ENCODE measurements at places on chromosomes 7 and 10. TPM values are rescaled to one million over a fixed set of nuclear protein-coding genes. Genes with fewer than 3 reads are reported as not detected.

GRCh38 chr10:78577712-78578111 is 491.1 kb upstream of the ZMIZ1 start:
- H3K36me3 ChIP-seq: no peaks in the 10 kb centered on the region
- H3K4me1 ChIP-seq: no peaks in the 10 kb centered on the region
- no peaks in the 10 kb centered on the region for H3K27me3 ChIP-seq
- no peak overlapping the region for H3K4me3 ChIP-seq
- no peak overlapping the region for H3K27ac ChIP-seq
- no peak for DNase-seq

GRCh38 chr10:93277360-93277759 is 203.7 kb downstream of the CYP26A1 start:
- no peak overlapping the region for H3K4me3 ChIP-seq
- H3K27me3 ChIP-seq: no peaks in the 10 kb centered on the region
- DNase-seq: no peak
- no peak overlapping the region for H3K27ac ChIP-seq
- no peaks in the 10 kb centered on the region for H3K36me3 ChIP-seq

- H3K27ac ChIP-seq: peak overlapping the region; percentile 52
- H3K4me3 ChIP-seq: no peak overlapping the region
- no peaks in the 10 kb centered on the region for H3K36me3 ChIP-seq
- DNase-seq: no peak
- H3K4me1 ChIP-seq: peaks cover 93% of the 10 kb centered on the region
- H3K27me3 ChIP-seq: no peaks in the 10 kb centered on the region
These were observed 14.6 kb downstream of the ITGB1 start for GRCh38 chr10:32943395-32943794.

GRCh38 chr10:104255311-104255981 is 754 bp downstream of the GSTO1 start:
- no peak for DNase-seq
- peak overlapping the region; percentile 99 for H3K27ac ChIP-seq

DNA sequence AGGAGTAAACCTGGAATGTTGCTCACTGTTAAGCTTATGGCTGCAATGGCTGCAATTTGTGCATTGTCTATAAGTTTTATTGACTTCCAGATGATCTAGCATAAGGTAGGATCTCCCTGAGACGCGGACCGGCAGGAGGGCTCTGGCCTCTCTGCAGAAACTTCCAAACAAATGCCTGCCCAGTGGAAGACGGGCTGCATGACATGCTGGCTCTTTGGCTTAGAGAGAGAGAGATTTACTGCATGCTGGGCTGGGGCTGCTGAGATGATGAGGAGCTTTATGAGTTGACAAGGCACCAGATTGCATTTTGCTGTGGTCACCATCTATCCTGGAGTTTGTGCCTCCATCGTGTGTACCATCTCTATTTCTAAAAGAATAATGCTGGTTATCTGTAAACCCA is 193.2 kb downstream of the GALNT17 start:
- DNase-seq: no peak
- H3K4me1 ChIP-seq: no peaks in the 10 kb centered on the region
- no peak overlapping the region for H3K4me3 ChIP-seq
- H3K27me3 ChIP-seq: no peaks in the 10 kb centered on the region
- no peak overlapping the region for H3K27ac ChIP-seq
- no peaks in the 10 kb centered on the region for H3K36me3 ChIP-seq

DNA sequence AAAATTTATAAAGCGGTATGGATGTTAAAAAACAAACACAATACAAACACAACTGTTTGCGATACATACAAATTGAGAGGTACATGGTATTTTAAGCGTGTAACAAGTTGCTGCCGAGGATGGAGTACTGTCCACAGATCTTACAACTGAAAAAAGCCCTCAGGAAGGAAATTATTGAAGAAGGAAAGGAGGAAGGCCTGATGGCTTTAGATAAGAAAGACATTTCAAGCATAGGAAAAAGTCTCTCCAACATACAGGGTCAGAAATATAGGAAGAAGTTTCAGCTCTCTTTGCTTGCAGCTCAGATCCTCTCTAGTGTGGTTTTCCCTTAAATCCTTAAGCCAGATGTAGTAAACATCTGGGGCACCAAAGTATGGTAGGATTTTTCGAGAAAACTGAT is 25.0 kb downstream of the RBM28 start:
- peaks cover 100% of the 10 kb centered on the region for H3K36me3 ChIP-seq
- H3K4me1 ChIP-seq: peaks cover 12% of the 10 kb centered on the region
- DNase-seq: no peak
- H3K27ac ChIP-seq: no peak overlapping the region
- no peaks in the 10 kb centered on the region for H3K27me3 ChIP-seq

Gene RUFY2
- total RNA-seq: 25.4 TPM

DNA sequence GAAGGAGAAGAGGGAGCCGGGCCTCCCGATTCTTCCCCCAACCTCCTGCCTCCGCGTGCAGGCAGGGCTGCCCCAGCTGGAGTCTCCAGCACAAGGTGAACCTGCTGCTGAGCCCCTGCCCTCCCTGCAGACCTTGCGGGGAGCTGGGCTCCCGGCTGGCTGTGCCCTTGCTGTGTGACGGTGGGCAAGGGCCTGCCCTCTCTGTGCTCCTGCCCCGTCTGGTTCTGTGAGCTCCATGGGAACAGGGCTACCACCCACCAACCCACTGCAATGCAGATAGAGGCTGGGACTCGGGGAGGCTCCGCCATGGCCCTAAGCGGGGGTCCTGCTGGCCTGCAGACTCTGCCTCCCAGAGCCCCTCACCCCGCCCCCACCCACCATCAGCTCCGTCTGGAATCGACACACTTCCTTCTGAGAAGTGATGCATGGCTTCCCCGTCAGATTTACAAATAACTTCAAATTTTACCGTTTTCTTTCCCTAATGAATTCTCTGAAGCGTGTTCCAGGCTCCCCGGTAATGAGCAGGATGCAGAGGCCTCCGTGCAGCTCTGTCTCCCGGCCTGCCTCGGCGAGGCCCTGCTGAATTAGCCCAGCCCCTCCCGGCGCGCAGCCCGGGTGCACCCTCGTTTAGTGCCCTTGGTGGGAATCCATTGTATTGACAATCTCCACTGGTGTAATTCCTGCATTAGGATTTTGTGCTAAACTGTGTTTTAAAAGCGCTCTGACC is 111.0 kb downstream of the MICALL2 start:
- no peak overlapping the region for H3K4me3 ChIP-seq
- no peak overlapping the region for H3K27ac ChIP-seq
- no peak for DNase-seq
- no peaks in the 10 kb centered on the region for H3K4me1 ChIP-seq
- H3K27me3 ChIP-seq: no peaks in the 10 kb centered on the region

DNA sequence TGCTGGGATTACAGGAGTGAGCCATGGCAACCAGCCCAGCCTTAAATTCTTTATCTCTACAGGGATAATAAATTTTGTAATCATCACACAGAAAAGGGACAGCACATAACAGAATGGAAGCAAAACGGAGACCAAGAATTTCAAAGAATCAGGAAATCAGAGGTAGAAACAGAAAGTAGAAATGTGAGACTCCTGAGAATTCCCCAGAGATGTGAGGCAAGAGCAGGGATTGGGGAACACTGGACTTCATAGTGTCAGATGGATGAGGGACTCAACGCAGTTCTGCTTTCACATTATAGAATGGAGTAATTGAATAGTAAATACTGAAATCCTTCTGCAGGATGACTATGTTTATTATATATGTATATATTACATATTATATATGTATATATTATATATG is 52.5 kb upstream of the MPP7 start:
- H3K4me1 ChIP-seq: no peaks in the 10 kb centered on the region
- DNase-seq: no peak
- H3K36me3 ChIP-seq: no peaks in the 10 kb centered on the region
- H3K4me3 ChIP-seq: no peak overlapping the region

- no peak overlapping the region for H3K27ac ChIP-seq
- H3K4me1 ChIP-seq: peaks cover 5% of the 10 kb centered on the region
- no peak overlapping the region for H3K4me3 ChIP-seq
- no peaks in the 10 kb centered on the region for H3K27me3 ChIP-seq
- no peak for DNase-seq
These were observed 29.9 kb upstream of the RAPGEF5 start for GRCh38 chr7:22386865-22387264.

Gene TMEM176B
- total RNA-seq: 3.3 TPM

DNA sequence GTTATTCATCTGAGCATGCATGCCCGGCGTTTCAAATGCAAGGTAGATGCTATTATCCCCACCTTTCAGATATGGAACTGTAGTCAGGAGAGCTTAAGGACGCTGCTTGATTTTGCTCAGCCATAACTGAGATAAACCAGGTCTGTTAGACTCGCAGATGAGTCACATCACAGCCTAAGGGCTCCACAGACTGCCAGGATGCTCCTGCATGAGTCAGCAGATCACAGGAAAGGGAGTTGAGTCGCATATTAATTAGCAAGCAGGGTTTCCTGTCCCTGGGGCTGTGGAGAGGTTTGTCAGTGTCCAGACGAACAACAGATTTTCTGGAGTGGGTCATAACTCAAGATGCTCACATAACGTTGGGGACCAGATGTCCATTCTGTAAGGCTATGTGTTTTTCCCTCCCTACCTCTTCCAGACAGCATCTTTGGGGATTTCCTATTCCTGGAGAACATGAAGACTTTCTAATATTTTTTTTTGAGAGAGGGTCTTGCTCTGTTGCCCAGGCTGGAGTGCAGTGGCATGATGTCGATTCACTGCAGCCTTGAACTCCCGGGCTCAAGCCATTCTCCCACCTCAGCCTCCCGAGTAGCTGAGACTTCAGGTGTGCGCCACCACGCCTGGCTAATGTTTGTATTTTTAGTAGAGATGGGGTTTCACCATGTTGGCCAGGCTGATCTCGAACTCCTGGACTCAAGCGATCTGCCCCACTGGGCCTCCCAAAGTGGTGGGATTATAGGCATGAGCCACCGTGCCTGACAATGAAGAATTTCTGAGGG is 36.7 kb downstream of the PFKFB3 start:
- DNase-seq: no peak
- H3K27me3 ChIP-seq: no peaks in the 10 kb centered on the region
- H3K36me3 ChIP-seq: peaks cover 5% of the 10 kb centered on the region
- no peak overlapping the region for H3K4me3 ChIP-seq
- H3K27ac ChIP-seq: peak overlapping the region; percentile 42

DNA sequence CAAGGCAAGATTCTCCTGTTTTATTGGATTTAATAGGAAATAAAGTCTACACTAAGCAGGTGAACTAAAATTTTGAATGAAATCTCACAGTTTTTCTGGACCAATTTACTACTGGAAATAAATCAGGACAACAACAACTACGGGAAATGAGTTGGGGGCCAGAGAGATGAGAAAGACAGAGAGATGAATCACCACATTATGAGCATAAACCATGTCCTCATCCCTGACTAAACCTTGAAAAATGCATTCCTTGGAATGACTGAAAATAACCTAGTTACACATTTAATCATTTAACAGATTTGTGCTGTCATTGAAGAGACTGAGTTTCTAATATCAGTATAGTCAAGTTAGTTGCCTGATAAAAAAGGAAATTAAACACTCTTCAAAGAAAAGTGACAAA is 608.4 kb upstream of the KCND2 start:
- H3K4me3 ChIP-seq: no peak overlapping the region
- no peak for DNase-seq
- H3K4me1 ChIP-seq: no peaks in the 10 kb centered on the region
- no peaks in the 10 kb centered on the region for H3K36me3 ChIP-seq

GRCh38 chr10:88794731-88795130 is 7.8 kb upstream of the LIPM start:
- no peak overlapping the region for H3K27ac ChIP-seq
- H3K27me3 ChIP-seq: no peaks in the 10 kb centered on the region
- H3K4me1 ChIP-seq: no peaks in the 10 kb centered on the region
- no peaks in the 10 kb centered on the region for H3K36me3 ChIP-seq

- no peaks in the 10 kb centered on the region for H3K36me3 ChIP-seq
- peaks cover 21% of the 10 kb centered on the region for H3K27me3 ChIP-seq
- H3K4me1 ChIP-seq: peaks cover 9% of the 10 kb centered on the region
- H3K4me3 ChIP-seq: no peak overlapping the region
- no peak overlapping the region for H3K27ac ChIP-seq
These were observed 73.7 kb downstream of the FOXL3 start for GRCh38 chr7:363626-364025.

DNA sequence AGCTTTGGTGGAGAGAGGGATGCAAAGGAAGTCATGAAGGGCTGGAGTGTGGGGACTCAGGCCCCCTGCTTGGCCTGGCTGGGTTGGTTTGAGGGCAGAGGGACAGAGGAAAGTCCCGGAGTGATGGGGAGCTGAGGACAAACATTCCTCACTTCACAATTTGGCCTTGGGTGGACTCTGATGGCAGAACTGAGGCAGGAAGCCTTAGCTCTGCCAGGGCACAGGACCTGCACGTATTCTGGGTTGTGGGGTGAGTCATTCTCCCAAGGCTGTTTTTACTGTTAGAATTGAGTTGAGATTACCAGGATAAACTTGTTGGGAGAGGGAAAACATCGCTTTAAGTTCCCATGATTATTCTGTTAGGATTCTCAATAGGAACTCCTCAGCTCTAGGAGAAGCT is 2.6 kb downstream of the GOLGA7B start:
- no peaks in the 10 kb centered on the region for H3K27me3 ChIP-seq
- peaks cover 47% of the 10 kb centered on the region for H3K4me1 ChIP-seq
- peak overlapping the region; percentile 72 for H3K27ac ChIP-seq

- no peak for DNase-seq
- H3K27ac ChIP-seq: no peak overlapping the region
- H3K4me1 ChIP-seq: no peaks in the 10 kb centered on the region
- H3K27me3 ChIP-seq: no peaks in the 10 kb centered on the region
These were observed 386.9 kb upstream of the LRRTM3 start for GRCh38 chr10:66538908-66539307.

Gene ERV3-1
- total RNA-seq: 20.2 TPM

DNA sequence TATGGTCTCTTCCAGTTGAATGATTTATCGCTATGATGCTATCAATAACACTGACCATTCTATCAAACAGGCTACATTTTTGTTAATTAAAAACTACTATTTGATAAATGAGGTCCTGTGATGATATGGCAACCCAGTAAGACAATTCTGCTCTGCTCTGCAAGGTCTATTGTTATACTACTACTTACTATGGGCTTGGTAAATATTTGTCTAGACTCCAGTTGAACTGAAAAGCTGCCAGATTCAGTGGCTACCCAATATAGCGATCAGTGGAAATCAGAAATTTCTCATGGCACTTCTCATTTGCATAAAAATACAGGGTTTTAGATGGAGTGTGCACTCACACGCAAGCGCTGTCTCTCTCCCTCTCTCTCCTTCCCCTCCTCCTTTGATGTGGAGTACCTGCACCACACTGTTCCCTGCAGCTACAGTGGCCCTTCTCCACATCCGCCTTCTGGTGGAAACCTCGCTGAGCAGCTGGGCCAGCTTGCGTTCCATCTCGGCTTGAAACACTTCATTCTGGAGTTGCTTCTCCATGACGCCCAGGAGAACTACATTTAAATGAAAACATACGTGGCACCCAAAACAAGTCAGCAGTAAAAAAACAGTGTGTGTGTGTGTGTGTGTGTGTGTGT is 77.9 kb downstream of the KIAA1549 start:
- no peak overlapping the region for H3K4me3 ChIP-seq
- no peak for DNase-seq
- H3K27me3 ChIP-seq: no peaks in the 10 kb centered on the region
- H3K4me1 ChIP-seq: no peaks in the 10 kb centered on the region
